ENCODE measurements at places on chromosomes 6 and 20. TPM values are rescaled to one million over a fixed set of nuclear protein-coding genes. Genes with fewer than 3 reads are reported as not detected.

Gene E2F3
- 31.5 TPM for total RNA-seq

Gene C6orf132
- 0.16 TPM for total RNA-seq

Gene VPS52
- 57.2 TPM for total RNA-seq

Gene DAAM2
- not detected for total RNA-seq

DNA sequence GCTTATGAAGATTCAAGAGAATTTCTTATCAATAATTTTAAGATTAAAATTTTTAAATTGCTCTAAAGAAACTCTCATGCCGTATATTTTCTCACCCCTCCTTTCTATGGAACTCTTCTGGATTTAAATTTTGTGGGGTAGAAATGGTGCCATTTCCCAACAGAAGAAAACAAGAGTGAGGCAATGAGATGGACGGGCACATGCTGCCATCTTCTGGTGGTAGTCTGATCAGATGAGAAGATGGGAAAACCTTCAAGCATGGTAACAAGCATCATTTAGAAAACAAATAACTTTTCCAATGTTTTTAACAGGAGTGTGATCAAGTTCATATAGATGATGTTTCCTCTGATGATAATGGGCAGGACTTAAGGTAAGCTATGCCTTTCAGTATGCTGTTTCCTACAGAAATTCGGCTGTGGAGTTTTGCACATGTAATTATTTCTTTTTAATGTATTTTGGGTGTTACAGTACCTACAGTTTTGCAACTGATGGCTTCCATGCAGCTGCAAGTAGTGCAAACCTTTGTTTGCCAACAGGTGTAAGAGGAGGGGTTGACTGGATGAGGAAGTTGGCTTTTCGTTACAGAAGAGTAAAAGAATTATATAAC is 271.4 kb downstream of the EYA4 start:
- no peak overlapping the region for H3K4me3 ChIP-seq
- H3K27me3 ChIP-seq = no peaks in the 10 kb centered on the region
- H3K27ac ChIP-seq = no peak overlapping the region
- no peak for DNase-seq

- no peak overlapping the region for H3K4me3 ChIP-seq
- H3K4me1 ChIP-seq = no peaks in the 10 kb centered on the region
- no peak for DNase-seq
- H3K27me3 ChIP-seq = no peaks in the 10 kb centered on the region
- no peaks in the 10 kb centered on the region for H3K36me3 ChIP-seq
Measured at GRCh38 chr20:57122536-57123489, 143.6 kb downstream of the BMP7 start.

- DNase-seq = peak; percentile 16
- no peaks in the 10 kb centered on the region for H3K27me3 ChIP-seq
- H3K4me1 ChIP-seq = no peaks in the 10 kb centered on the region
- no peak overlapping the region for H3K27ac ChIP-seq
- no peaks in the 10 kb centered on the region for H3K36me3 ChIP-seq
Measured at GRCh38 chr20:17648791-17649730, 33.0 kb downstream of the RRBP1 start.

- no peaks in the 10 kb centered on the region for H3K36me3 ChIP-seq
- H3K4me1 ChIP-seq = no peaks in the 10 kb centered on the region
- no peak overlapping the region for H3K27ac ChIP-seq
- no peak for DNase-seq
Measured at GRCh38 chr6:79622364-79622763, 8.8 kb upstream of the SH3BGRL2 start.
